ENCODE measurements at places on chromosomes 4 and X.

DNA sequence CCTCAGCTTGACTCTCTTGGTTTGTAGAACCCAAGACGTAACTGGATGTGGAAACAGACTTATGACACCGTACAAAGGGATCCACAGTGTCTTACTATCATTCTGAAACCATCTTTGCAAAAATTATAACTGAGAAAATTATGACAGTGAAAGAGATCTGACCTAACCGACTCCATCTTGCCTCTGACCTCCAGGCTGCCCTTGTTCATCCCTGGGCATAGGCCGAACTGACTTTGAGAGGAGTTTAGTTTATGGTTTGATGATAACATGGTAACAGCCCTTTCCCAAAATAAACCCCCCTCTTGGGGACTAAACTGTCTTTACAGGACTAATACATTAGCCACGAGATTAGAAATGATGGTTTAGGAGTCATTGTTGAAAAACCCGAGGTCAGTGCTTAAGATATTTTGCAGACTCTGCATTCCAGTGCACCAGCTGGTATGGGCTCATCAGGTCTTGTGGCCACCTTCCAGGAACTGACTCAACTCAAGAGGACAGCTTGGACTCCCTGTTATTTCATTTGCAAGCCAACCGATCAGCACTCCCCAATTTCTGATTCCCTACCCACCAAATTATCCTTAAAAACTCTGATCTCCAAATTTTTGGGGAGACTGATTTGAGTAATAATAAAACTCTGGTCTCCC is 49.6 kb downstream of the CASP3 start:
- no peak for DNase-seq

- no peak for DNase-seq
Measured at GRCh38 chrX:46686003-46686645, 72.8 kb downstream of the SLC9A7 start.

DNA sequence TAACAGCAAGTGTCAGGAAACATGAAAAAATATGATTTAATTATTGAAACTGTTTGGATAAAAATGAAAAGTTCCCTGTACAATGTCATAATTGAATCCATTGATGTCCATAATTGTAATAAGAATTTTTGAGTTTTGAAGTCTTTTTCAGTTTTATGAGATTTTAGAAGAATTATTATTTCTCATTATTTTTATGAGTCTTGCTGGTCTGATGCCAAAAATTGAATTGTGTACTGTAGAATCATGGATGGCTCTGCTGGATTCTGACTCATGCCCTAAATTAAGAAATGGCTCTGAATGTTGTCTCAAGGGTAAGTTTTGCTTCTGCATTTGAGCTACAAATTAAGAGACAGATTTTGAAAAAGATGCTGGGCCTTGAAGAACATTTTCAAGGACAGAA is 132.8 kb upstream of the MAP9 start:
- DNase-seq: no peak

DNA sequence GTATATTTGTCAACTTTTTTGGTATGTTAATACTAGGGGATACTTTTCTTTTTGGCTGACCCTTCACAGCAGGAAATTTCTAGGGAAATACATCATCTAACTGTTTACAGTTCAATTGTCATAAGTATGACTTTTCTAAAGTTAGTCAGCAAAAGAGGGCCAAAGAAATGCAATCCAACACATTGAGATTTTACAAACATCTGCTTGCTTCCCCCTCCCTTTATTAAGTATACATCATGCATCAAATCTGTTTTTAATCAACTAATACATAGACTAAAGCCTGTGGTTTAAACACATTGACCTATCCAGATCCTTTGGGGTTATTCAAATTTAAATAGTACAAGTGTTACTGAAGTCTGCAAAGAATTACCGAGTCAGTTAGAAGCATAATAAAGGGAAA is 93.9 kb downstream of the MID1 start:
- DNase-seq: no peak

DNA sequence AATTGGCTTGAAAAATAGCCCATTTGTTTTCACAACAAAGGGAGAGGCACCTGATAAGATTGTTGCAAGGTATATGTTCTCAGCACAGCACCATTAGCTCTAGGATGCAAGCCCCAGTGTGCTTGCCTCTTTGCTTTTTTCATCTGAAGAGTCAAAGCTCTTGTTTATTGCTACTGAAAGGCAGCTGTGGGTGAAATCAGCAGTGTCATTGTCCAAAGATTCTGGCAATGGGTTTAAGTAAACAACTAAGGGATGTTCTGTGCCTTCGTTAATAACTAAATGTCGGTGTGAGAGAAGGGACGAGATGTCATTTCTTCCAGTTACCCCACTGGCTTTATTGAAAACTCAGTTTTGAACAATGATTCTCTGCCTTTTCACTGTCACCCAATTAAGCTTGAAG is 567.7 kb downstream of the KCNIP4 start:
- DNase-seq: no peak

- DNase-seq: no peak
Measured at GRCh38 chrX:49756692-49757091, 60.9 kb upstream of the PAGE1 start.

- no peak for DNase-seq
Measured at GRCh38 chr4:80201252-80202151, 4.2 kb downstream of the PRDM8 start.

GRCh38 chr4:148477276-148477675 is 35.1 kb upstream of the NR3C2 start:
- DNase-seq: no peak

DNA sequence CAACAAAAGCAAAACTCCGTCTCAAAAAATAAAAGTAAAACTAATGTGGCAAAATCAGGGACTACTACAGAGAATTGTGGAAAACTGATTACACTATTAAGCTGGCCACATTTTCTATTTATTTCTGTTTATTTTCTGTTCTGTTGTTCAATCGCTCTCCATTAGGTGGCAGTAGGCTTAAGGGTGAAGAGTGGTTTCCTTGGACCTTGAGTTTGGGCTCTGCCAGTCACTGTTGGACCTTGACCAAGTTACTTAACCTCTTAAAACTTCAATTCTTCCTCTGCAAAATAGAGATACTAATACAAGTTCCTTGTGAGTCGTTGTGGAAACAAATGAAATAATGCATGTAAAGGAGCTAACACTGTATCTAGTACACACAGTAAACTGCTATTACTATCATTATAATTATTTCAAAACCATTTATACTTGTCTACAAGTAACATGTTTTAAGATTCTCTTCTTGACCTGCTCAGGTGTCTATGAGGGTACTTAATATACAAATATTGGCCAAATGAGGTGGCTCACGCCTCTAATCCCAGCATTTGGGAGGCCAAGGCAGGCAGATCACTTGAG is 15.2 kb downstream of the HSD17B11 start:
- no peak for DNase-seq

DNA sequence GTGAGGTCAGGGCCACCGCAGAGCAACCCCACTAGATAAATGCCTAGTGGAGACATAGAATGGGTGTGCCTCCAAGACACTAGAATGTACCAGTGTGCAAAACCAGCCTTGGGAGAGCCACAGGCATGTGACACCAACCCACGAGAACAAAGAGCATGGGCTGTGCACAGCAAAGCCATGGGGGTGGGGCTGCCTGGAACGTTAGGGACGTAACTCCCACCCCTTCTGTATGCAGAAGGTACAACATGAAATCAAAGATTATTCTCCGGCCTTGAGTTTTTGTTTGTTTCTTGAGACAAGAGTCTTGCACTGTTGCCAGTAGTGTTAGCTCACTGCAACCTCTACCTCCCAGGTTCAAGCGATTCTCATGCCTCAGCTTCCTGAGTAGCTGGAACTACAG is 99.5 kb downstream of the MID1IP1 start:
- DNase-seq: no peak

- DNase-seq: no peak
Measured at GRCh38 chrX:120334603-120335002, 23.3 kb upstream of the TMEM255A start.

GRCh38 chr4:182447767-182448280 is 204.6 kb downstream of the TENM3 start:
- no peak for DNase-seq

- no peak for DNase-seq
Measured at GRCh38 chr4:23130845-23131244, 438.1 kb downstream of the GBA3 start.

DNA sequence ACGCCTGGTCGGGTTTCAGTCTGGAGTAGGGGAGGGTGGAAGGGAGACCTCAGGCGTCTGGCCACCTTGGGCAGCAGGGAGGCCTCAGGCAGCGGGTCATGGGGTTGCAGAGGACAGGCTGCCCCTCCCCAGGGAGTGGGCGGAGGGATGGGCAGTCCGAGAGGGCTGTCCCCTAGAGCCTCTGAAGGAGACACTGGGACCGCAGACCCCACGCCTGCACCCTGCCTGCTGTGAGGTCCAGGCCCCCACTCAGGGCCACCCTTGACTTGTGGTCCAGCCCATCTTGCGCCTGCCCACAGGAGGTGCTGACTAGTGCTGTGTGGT is 16.5 kb downstream of the FGFRL1 start:
- no peak for DNase-seq

- no peak for DNase-seq
Measured at GRCh38 chrX:23790155-23790497, 7.2 kb downstream of the SAT1 start.

GRCh38 chr4:53584658-53585057 is 6.6 kb downstream of the LNX1 start:
- no peak for DNase-seq

DNA sequence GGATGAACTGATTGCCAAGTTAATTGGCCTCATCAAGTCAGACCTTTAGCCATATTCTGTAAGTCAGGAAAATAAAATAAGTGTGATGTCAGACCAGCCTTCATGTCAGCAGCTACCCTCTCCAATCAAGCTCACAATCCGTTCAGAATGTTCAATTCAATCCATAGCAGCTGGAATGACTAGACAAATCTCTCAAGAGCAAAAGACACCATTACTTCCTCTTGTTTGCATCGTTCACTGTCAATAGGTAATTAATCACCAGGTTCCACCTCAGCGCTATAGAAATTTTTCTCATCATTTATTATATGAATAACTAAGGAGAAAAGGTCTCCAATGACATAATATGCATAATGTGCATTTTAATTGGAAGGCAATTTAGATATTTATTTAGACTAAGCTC is 321.0 kb upstream of the GRIA3 start:
- no peak for DNase-seq

DNA sequence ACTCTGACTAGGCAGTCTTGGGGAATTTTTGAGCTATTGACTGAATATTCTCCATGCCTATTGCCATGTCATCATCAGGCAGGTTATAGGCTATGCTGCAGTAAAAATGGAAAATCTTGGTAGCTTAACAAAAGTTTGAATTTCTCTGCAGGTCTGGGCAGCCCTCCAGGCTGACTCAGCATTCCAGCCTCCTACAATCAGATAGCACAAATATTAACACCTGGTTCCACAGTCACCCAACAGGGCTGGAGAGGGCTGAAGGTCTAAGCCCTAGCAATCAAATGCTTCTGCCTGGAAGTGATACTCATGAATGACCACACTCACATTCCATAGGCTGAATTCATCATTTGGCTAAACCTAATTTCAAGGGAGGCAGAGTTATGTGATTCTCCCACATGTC is 9.6 kb upstream of the PPP3CA start:
- no peak for DNase-seq

- DNase-seq: no peak
Measured at GRCh38 chr4:151442002-151442401, 33.0 kb downstream of the FHIP1A start.

- no peak for DNase-seq
Measured at GRCh38 chr4:185772391-185773093, 39.5 kb downstream of the SORBS2 start.
